ENCODE measurements at places on chromosomes 12 and 14.

- no peak for DNase-seq
Observed at GRCh38 chr14:81123811-81124210, 96.9 kb downstream of the GTF2A1 start.

DNA sequence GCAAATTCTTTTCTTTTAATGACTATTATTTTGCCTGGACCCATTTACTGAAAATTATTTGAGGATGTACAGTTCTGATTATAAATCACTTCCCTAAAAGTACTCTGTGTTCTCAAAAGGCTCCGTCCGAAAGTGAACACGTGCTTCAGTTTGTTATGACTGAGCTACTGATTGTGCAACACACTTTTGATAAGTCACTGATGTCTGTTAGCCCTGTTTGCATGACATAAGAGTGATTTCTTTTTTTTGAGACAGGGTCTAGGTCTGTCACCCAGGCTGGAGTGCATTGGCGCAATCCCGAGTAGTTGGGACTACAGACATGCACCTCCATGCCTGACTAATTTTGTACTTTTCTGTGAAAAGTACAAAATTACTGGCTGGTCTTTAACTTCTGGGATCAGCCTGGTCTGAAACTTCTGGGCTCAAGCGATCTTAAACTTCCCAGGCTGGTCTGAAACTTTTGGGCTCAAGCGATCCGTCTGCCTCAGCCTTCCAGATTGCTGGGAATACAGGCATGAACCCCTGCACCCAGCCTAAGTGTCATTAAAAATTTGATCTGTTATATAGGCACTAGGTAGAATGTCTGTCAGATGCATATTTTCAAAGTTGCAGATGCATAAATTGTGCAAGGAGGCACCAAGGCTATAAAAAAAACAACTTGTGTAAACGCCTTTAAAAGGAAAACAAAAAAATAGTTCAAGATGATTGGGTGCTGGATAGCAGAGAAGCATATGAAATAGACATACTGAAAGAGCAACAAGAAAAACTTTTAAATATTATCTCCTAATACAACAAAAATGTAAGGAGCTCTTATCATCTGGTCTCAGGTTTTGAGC, 111.5 kb downstream of the SRGAP1 start:
- DNase-seq, result no peak

DNA sequence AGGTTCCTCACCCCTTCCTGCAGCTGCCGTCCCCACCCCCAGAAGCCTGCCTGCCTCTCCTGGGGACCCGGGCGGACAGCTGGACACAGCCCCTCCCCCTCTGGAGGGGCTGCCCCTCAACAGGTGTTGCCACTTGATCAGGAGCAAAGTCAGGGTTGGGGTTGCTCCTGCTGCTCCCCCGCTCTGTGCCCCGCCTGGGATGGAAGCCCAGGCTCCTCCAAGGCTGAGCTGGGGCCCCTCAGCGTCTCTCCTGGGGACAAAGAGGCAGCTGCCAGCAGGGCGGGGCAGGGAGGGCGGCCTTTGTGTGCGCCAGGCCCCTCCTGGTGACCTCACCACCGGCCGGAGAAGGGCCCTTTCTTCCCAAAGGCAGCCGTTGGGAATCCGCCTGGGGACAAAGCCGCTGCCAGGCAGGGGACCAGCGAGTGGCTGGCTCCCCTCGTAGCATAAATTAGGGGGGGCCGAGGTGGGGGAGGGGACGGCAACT, 13.7 kb downstream of the TRMT61A start:
- no peak for DNase-seq

GRCh38 chr14:86055512-86056075, 525.6 kb downstream of the FLRT2 start:
- DNase-seq, result no peak

- no peak for DNase-seq
Observed at GRCh38 chr14:93748208-93749075, 39.8 kb downstream of the PRIMA1 start.

GRCh38 chr12:83083616-83084015, 396.9 kb downstream of the TMTC2 start:
- DNase-seq, result no peak

GRCh38 chr12:64997858-64998257, 123.2 kb downstream of the WIF1 start:
- no peak for DNase-seq

DNA sequence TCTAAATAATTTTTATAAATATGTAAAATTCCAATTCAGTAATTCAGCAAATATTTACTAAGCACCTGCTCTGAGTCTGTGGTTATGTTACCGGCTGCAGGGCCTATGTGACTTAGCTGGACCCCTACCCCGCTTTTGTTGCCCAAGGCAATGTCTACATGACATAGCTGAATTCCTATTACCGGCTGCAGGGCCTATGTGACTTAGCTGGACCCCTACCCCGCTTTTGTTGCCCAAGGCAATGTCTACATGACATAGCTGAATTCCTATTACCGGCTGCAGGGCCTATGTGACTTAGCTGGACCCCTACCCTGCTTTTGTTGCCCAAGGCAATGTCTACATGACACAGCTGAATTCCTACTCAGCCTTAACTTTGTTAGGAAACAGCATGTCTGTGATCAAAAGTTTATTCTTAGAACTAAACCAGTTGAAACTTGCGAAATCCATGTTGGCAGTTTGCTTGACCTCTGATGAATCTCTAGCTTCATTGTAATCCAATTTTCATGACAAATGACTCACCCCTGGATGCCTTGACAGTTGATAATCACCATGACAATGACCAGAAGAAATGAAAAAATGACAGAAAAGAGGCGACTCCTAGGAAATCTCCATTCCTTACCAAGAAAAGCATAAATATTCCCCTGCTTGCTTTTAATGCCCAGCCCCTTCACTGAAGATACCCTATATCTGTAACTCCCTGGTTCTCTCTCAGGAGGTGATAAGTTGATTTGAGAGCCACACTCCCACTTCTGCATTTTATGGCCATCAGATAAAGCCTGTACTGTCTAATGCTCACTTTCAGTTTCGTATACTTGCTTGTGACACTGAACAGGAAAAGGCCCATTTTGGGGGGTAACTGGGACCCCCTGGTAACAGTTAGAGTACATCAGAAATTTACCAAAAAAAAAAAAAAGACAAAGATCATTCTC, 148.4 kb upstream of the SYT10 start:
- DNase-seq, result no peak

- no peak for DNase-seq
Observed at GRCh38 chr12:44873898-44874297, 2.2 kb downstream of the NELL2 start.

GRCh38 chr14:88986146-88986841, 161.8 kb downstream of the TTC8 start:
- DNase-seq, result no peak

- DNase-seq, result no peak
Observed at GRCh38 chr12:110957652-110958051, 37.3 kb upstream of the MYL2 start.

DNA sequence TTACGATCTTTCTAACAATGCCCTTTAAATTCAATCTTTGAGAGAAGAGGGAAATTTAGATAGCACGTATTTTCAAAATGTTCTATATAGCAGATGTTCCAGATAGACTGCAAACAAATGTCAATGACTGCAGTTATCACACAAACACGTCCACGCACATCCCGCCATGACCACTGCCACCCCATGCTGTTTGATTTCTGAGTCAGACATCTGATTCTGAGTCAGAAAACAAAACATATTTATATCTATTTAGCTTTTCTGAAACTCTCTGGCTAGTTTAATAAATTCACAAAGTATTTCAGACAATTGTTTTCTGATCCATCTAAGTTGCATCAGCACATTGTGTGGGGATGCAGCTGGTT, 105.9 kb upstream of the BCAT1 start:
- DNase-seq, result peak; percentile 46

GRCh38 chr12:2999265-2999841, 40.2 kb downstream of the TEAD4 start:
- DNase-seq, result no peak

- no peak for DNase-seq
Observed at GRCh38 chr12:129269756-129270495, 416.6 kb downstream of the GLT1D1 start.

GRCh38 chr12:41920355-41920754, 224.3 kb downstream of the GXYLT1 start:
- DNase-seq, result no peak

- DNase-seq, result no peak
Observed at GRCh38 chr14:93745603-93746273, 42.5 kb downstream of the PRIMA1 start.

DNA sequence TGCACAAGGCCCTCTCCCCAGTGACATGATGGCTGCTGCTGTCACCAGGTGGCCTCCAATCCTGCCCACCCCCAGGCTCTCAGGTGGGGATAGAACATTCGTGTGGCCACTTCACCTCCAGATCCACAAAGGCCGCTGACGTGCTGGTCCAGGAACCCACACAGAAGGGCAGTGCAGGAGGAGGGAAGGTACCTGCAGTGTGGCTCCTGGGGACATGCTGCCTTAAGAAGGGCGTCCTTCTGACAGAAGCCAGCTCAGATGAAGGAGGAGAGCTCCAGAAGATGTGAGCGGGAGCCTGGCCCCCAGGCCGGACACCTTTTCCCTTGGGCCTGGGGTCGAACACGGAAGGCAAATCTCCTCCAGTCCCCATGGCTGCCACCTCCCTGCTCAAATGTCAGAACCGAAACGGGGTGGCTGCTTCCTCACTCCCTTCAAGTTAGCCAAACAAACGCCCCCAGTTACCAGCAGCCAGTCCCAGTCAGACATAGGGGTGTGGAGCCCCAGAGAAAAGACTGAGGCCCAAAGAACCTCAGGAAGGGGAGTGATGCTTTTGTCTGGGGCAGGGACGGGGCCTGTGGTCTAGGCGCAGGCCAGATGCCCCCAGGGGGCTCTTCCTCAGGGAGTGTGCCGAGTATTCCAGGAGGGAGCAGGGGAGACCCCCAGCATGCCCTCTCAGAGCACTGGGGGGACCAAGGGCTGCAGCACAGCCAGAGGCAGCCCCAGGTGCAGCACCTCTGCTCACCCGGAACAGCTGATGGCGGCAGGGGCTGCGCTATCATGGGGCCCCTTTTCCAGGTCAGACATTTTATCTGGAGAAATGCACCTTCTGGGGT, 155.9 kb downstream of the CALM1 start:
- no peak for DNase-seq

DNA sequence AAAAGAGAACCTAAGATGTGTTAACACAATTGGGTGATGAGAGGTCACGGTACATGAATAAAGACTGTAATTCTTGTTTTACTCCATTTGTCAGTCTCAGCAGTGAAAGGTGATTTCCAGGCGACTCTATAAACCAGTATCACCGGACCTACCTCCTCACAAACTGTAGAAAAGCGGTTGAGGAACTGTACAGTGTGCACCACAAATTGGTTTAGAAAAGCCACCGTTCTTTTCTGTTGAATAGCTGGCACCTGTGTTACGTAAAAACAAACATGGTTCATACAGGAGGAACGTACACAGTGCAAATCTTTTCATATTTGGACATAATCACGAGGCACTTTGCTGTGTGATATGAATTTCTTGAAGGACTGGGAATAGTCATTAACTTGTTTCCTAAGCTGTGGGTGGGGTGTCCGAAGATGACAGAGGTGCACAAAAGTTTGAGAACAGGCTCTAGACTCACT, 663 bp downstream of the WASHC3 start:
- DNase-seq, result no peak

DNA sequence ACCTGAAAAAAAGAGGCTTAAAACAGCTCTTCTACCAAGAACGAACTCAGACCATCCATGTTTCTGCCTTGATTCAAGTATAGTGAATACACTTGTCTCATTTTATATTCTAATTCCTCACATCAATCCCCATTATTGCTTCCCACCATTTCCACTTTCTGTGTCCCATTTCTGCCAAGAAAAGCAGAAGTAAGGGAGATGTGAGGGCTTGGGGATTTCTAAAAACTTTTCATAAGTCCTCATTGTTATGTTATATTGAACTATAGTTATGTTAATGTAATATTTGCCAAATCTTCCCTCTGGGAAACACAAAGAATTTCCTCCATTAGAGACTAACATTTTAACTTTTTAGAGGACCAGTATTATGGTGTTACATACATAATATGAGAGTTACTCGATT, 48.2 kb upstream of the PSMA6 start:
- DNase-seq, result no peak

- no peak for DNase-seq
Observed at GRCh38 chr14:61705017-61705416, 9.7 kb downstream of the HIF1A start.

- no peak for DNase-seq
Observed at GRCh38 chr12:47534695-47535094, 171.1 kb downstream of the RPAP3 start.

DNA sequence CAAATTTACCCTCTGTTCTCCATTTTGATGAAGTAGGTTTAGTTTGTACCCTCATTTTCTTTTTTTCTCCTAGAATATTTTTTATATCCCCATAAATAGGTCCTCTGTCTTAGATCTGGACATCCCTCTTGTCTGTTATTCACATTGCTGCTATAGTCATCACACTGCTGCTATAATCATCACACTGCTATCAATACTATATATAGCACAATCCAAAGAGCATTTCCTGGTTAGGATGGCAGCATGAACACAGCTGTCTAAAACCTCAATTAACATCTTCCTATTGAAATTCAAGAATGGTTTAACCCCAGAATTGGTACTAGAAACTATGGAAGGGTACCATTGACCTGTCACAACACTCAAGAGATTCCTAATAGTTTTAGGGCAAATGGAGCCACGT, 27.6 kb upstream of the CCDC91 start:
- no peak for DNase-seq

DNA sequence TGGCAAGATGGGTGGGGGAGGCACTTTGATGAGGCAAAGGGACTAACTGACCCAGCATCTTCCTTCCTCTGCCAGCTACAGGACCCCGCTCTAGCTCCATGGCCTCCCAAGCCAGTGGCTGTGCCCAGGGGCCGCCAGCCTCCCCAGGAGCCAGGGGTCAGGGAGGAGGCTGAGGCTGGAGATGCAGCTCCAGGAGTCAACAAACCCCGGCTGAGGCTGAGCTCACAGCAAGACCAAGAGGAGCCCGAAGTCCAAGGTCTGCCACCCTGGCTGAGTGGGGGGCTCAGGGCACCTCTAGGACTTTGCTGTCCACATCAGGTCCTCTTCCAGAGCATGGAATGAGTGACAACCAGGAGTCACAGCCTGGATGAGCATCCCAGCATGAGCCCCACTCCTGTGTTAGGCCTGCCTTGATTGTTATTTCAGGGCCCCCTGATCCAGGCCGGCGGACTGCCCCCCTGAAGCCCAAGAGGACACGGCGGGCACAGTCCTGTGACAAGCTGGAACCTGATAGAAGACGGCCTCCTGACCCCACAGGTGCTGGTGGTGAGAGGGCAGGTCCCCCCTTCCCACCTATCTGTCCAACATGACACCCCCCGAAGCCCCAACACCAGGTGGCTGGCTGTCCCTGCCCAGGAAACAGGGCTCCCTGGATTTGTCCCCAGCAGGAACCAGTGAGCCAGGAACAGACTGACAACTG, 2.5 kb upstream of the CPNE6 start:
- DNase-seq, result no peak

- DNase-seq, result no peak
Observed at GRCh38 chr14:68711561-68712309, 81.1 kb downstream of the ZFP36L1 start.

DNA sequence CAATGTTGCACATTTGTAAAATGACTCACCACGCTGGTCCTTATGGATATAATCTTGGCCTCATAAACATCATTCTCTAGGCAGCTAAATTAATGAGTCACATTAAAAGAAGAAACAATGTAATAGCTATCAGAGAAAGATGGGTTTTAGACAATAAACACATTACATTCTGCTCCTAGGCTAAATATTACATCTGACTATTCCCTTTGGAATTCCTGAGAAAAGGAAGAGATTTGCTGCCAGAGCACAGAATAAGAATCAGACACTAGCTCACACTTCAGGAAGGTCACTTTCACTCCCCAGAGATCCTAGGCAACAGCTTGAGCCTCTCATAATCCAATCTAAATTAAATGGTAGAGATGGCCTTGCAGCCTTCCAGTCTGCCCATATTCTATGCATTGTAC, 218.2 kb downstream of the PTPRO start:
- no peak for DNase-seq
